ENCODE measurements at places on chromosomes 3 and 15. TPM values are rescaled to one million over a fixed set of nuclear protein-coding genes. Genes with fewer than 3 reads are reported as not detected.

DNA sequence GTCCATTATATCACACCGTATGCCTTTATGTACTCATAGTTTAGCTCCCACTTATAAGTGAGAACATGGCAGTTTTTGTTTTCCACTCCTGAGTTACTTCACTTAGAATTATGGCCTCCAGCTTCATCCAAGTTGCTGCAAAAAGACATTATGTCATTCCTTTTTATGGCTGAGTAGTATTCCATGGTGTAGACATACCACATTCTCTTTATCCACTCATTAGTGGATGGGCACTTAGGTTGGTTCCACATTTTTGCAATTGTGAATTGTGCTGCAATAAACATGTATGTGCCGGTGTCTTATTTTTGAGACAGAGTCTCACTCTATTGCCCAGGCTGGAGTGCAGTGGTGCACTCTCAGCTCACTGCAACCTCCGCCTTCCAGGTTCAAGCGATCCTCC lies 74.1 kb upstream of the IQSEC1 start:
- DNase-seq: no peak

DNA sequence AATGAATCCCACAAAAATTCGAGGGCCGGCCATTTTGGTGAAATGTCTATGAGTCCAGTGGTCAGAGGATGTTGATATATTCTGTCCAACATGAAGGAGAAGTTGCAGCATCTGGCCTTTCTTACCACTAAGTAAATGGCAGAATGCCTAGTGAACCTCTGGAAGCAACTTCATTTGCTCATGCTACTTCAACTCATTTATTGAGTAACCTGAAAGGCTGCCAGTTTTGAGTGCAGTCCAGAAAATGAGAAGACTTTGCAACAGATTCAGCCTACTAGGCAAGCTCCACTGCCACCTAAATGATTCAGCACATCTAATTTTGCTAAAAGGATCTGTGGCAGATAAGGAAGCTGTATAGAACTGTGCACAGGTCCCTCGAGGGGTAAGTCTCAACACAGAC lies 265.0 kb downstream of the OPA1 start:
- DNase-seq: no peak

DNA sequence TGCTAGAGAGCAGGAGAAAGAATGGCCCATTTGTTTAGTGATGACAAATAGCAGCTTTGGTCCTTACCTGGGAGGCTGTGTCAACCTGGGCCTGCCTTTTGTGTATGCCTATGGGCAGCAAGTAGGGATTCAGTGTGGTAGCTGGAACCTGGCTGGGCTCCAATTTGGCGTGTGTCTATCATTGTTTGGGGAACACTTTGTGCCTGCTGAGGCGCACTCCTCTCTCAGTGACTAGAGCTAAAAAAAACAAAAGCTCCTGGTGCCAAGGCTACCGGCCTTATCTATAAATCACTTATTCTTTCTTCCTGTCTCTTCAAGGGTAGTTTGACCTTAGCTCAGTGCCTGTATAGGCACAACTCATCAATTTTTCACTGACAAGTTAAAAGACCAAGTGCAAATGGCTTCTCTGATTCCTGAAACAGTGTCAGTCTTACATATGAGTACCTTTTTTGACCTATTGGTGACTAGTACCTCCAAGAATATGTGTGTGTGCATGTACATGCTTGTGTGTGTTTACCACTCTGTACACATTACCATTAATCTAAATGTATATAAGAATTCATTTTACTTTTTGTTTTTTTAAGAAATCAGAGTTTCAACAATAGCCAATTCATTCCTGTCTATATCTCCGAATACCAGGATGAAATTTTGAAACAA lies 54.6 kb downstream of the GMNC start:
- DNase-seq: no peak

DNA sequence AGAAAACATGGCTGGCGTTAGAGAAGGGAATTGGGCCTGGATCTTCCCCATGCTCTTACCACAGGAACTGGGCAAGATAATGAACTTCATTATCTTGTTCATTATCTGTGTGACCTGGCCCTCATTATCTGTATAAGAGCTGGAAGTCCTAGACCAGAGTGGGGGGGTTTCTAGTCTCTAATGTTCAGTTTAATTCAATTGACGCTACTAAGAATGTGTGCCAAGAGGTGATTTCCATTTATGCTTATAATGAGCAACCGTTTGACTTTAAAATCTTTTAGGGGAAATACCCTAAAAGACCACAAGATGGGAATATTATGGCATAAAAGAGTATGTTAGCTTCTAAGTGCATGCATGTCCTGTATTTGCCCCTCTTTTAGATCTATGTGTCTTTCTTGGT lies 59.1 kb upstream of the CSTA start:
- DNase-seq: no peak

Gene UBE3A
- total RNA-seq: 91.8 TPM

- no peak for DNase-seq
These were observed 164.7 kb upstream of the SMAD3 start for GRCh38 chr15:66900586-66901310.

GRCh38 chr3:46245146-46245545 lies 2.9 kb downstream of the CCR3 start:
- no peak for DNase-seq

Data from activated naive CD4-positive, alpha-beta T cell treated with anti-CD3 and anti-CD28 coated beads, Interleukin-2, amount 50 U/mL, for 72 hours (primary cell).